ENCODE measurements at places on chromosomes 6 and 20. TPM values are rescaled to one million over a fixed set of nuclear protein-coding genes. Genes with fewer than 3 reads are reported as not detected.

Gene MROH8
- 3.0 TPM for total RNA-seq

DNA sequence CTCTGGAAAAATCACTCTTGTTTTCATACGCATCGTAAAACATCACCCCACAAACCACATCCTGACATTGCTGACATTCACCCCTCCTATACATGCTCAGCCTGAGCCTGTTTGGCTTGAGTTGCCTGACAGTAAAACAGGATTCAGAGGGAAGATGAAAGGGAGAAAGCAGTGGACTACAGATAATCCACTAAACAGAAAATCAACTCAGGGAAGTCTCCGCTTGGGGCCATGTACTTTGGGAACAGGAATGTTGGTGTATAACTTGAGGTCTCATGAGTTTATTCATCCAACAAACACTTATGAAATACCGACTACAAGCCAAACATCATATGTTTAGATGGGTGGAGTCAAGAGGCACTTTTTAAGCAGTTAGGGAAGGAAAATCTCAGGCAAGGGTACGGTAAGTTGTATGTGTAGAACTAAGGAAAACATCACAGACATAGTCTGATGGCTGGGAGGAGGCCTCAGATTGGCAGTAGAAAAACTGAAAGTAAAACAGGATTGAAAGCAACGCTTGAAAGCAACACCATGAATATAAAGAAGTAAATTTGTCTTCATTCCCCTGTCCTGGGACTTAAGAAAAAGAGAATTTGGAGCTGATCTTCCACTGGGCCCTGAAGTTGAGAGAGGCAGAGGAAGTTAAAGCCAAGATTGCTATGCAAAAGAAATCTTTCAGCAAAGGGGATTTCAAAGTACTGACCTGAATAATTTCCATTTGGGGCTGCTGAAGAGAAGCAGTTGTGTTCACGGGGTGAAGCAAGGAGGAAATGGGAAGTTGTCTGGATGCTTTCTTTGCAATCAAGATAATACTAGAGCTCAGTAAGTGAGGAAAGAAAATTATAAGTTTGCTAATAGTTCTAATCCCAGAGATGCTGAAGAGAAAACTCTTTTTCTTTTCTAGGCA lies 28.8 kb downstream of the PDE7B start:
- H3K4me1 ChIP-seq, result peaks cover 54% of the 10 kb centered on the region
- H3K36me3 ChIP-seq, result peaks cover 10% of the 10 kb centered on the region
- peak overlapping the region; percentile 81 for H3K4me3 ChIP-seq
- peak; percentile 38 for DNase-seq
- peak overlapping the region; percentile 98 for H3K27ac ChIP-seq

GRCh38 chr6:13581700-13582229 lies 7.4 kb downstream of the SIRT5 start:
- H3K4me1 ChIP-seq, result peaks cover 2% of the 10 kb centered on the region
- H3K4me3 ChIP-seq, result no peak overlapping the region
- peaks cover 20% of the 10 kb centered on the region for H3K36me3 ChIP-seq
- H3K27me3 ChIP-seq, result no peaks in the 10 kb centered on the region
- no peak for DNase-seq
- H3K27ac ChIP-seq, result no peak overlapping the region

GRCh38 chr6:10759884-10760329 lies 12.3 kb downstream of the TMEM14B start:
- peaks cover 19% of the 10 kb centered on the region for H3K4me1 ChIP-seq
- H3K27me3 ChIP-seq, result no peaks in the 10 kb centered on the region
- DNase-seq, result no peak
- peaks cover 47% of the 10 kb centered on the region for H3K36me3 ChIP-seq
- no peak overlapping the region for H3K4me3 ChIP-seq

GRCh38 chr20:1684872-1685271 lies 27.3 kb upstream of the SIRPG start:
- DNase-seq, result no peak
- peak overlapping the region; percentile 90 for H3K27ac ChIP-seq
- H3K4me1 ChIP-seq, result peaks cover 68% of the 10 kb centered on the region
- peaks cover 47% of the 10 kb centered on the region for H3K36me3 ChIP-seq

DNA sequence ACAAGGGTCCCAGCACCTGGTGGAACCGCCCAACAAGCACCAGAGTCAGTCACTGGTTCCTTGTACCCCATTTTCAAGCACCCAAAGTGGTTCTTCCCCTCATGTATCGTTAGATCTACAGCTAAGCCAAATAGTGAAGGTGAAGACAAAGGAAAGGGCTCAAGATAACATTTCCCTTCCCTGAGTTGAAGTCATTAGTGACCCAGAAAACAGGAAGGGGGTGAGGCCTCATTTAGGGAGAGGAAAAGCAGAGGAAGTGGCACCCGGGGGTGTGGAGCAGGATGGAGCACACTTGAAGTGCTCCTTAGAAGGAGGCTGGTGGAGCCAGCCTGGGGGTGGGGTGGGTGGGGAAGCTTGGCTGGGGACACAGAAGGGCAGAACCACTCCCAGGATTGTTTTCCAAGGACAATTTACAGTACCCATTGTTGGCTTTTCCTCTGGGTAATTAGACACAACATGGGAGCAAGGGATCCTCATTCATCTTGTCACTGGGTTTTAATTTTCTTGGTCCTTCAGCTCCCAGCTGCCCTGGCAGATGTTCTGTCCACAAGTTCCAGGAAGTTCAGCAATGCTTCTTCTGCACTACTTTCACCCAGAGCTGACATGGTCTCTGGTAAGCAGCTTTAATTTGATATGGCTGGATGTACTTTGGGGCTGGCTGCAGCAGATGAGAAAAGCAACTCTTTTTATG lies 73.3 kb upstream of the CD93 start:
- no peak for DNase-seq
- H3K4me3 ChIP-seq, result no peak overlapping the region
- H3K27ac ChIP-seq, result no peak overlapping the region
- no peaks in the 10 kb centered on the region for H3K27me3 ChIP-seq
